Colonic mucosa (tissue), 4 donors: ENCODE measurements at places on chromosomes 12 and 14. TPM values are rescaled to one million over a fixed set of nuclear protein-coding genes. Genes with fewer than 3 reads are reported as not detected.

Gene PPM1H
- total RNA-seq: 8.1 TPM

- no peak for DNase-seq
These were observed 9.6 kb upstream of the SALL2 start for GRCh38 chr14:21535545-21536417.

DNA sequence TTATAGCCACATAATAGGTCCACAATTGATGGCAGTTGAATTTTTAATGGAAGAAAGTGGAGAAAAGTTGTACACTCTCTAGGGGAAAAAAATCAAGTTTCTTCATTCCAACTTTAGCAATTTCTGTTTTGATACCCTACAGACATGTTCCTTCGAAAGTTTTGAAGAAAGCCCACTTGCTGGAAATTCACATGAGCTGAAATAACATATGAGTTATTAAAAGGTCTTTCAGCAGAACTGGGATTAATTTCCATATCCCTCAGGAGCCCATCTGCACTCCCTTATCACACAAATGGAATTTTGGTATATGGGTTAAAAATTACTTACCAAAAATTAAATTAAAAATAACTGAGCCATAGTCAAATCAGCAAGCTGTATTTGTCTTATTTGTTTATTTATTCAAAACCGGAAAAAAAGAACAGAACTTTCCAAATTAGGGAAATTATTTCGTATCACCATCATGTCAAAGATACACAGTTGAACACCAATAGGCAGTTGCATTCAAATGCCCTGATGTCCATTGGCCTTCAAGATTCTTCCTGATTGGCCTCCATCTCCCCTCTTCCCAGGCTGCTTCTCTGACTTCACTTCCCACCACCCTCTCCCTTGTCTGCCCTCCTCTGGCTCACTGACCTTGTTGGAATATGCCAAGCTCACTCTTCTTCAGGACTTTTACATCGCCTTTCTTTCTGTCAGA lies 445.5 kb downstream of the EGLN3 start:
- no peak for DNase-seq

- DNase-seq: peak; percentile 31
These were observed 38.0 kb downstream of the RIMBP2 start for GRCh38 chr12:130677957-130678558.

- peak; percentile 86 for DNase-seq
These were observed 37.5 kb downstream of the CCNK start for GRCh38 chr14:99518441-99519346.

Gene PLCZ1
- total RNA-seq: not detected

Gene GLIPR1
- total RNA-seq: 1.8 TPM

GRCh38 chr12:15020156-15020555 lies 47.3 kb downstream of the PDE6H start:
- no peak for DNase-seq
